ENCODE measurements at places on chromosomes 7 and 10. TPM values are rescaled to one million over a fixed set of nuclear protein-coding genes. Genes with fewer than 3 reads are reported as not detected.
A peak's percentile ranks its signal among the peaks of the same experiment; 100 is the strongest.

- DNase-seq, result no peak
These were observed 16.2 kb downstream of the CCNY start for GRCh38 chr10:35352512-35352911.

GRCh38 chr7:42233171-42233570 is 3.8 kb downstream of the GLI3 start:
- DNase-seq, result no peak

DNA sequence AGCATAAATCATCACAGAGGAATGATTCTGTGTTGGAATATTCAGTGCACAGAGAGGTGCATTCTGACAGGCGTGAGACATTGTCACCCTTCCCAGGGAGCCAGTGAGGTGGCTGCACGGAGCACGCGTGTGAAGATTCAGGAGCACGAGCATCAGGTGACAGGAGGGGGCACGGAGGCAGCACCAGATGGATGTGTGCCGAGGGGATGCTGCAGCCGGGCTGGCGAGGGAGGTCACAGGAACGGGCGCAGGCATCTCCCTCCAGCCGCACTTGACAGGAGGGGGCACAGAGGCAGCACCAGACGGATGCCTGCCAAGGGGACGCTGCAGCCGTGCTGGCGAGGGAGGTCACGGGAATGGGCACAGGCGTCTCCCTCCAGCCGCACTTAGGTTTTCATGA is 66.5 kb downstream of the DIP2C start:
- no peak for DNase-seq

SAMD9L gene
- 17.5 TPM for polyA plus RNA-seq

PILRB gene
- polyA plus RNA-seq, result 52.3 TPM

DNA sequence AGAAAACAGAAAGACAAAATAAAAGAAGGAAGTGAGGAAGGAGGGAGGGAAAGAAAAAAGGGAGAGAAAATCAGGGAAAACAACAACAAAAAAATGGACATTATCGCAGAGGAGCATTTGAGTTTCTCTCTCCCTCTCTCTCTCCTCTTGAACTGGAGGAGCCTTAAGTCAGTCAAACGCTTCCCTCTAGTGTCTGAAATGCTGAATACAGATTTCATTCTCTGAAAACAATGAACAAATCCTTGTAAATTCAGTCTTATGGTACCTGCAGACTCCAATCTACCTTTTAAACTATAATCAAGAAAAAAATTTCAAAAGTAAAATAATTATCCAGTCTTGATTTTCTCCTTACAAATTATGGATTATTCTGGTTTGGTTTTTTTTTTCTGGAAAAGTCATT is 89.2 kb upstream of the PFKP start:
- no peak for DNase-seq

DNA sequence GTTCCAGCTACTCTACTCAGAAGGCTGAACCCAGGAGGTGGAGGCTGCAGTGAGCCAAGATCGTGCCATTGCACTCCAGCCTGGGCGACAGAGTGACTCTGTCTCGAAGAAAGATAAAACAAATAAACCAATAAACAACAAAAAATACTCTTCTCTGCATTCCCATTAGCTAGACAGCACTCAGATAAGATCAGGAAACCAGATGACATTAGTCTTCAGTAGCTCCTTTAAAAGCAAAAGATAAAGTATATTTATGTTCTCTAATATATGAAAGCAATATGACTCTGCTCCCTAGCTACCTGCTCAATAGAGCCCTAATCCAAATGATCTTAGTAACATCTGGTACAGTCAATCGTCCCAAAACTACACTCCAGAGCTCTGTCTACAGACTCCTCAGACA is 212.9 kb downstream of the ELMO1 start:
- no peak for DNase-seq

- DNase-seq, result no peak
These were observed 22.3 kb downstream of the CALML5 start for GRCh38 chr10:5476918-5477525.

HHEX gene
- polyA plus RNA-seq, result 37.5 TPM

GRCh38 chr7:153886506-153887441 is 165.4 kb upstream of the DPP6 start:
- no peak for DNase-seq

- DNase-seq, result no peak
These were observed 101.9 kb upstream of the MTPN start for GRCh38 chr7:136079066-136079465.

- no peak for DNase-seq
These were observed 197.1 kb upstream of the CXCL12 start for GRCh38 chr10:44581996-44582395.

DNA sequence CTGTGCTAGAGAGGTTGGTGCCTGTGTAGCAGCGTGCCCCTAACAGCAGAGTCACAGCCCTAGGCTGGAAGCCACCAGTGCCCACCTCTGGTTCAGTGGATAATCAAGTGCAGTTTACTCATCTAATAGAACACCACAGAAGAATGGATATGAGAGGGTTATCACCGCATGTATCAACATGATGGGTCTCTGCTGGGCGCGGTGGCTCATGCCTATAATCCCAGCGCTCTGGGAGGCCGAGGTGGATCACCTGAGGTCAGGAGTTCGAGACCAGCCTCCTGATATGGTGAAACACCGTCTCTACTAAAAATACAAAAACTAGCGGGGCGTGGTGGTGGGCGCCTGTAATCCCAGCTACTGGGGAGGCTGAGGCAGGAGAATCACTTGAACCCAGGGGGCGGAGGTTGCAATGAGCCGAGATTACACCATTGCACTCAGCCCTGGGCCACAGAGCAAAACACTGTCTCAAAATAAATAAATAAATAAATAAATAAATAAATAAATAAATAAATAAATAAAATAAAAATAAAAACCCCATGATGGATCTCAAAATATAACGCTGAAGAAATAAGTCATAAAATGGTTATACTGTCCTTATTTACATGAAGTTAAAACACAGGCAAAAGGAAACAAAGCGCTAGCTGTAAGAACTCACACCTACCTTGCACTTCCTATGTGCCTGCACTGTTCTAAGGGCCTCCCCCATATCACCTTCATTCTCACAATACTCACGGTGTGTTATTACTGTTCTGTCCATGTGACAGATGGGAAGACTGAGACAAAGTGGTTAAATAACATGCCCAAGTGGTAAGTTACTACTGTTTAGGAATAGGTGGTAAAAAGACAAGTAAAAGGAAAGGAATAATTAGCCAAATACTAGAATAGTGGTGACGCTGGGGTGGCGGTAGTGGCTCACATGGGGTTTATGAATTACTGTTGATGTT is 70.9 kb downstream of the AMZ1 start:
- no peak for DNase-seq

DDX21 gene
- polyA plus RNA-seq, result 55.3 TPM

DNA sequence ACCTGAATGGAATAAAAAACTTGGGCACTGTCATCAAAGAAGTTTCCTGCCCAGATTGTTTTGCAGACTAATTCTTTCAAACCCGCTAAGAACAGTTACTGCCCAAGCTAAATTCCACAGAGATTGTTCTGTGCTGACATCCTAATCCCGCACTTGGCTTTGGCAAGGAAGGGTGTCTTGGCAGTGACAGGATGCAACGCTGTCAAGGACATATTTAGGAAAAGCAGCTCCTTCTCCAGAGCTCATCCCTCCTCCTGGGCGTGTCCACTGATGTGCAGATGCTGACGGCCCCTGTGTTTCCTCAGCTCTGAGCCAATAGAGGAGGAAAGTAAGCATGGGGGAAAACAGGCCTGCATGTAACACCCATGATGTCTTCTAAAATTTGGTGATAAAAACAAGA is 74.2 kb downstream of the EEPD1 start:
- DNase-seq, result peak; percentile 34

GRCh38 chr7:41241641-41242040 is 461.2 kb downstream of the INHBA start:
- no peak for DNase-seq

DNA sequence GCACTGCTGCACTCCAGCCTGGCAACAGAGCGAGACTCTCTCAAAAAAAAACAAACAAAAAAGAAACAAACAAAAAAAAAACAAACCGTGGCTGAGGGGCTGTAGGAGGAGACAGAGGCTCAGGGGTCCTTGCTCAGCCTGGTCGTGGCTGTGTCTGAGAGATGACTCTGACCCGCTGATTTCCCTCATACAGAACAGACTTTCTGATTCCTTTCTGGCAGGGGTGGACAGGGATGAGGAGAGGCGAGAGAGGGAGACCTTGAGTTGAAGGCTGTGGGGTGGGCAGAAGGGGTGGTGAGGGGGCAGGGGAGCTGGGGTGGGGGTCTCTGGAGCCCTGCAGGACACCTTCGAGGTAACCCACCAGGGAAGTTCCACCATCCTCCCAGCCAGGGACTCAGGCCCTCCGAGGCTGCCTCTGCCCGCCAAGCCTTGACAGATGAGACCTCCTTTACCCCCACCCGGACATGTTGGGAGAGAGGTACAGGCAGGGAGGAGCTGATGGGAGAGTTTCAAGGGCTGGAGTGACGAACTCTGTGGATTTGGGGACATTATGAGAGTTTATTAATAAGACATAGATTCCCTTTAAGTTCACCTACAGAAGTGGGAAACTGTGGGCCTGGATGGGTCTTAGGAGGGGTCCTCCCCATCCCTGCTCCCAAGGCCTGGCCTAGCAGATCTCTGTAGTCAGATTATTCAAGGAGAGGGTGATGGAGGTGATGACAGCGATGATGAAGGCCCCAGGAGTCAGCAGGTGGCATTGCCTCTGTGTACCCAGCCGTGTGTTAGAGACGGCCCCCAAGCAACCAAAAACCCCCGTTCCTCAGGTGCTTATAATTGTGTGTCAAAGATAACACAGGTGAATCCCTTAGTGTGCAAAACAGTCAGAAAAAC is 2.0 kb downstream of the MUC12 start:
- DNase-seq, result no peak

ACTR3C gene
- polyA plus RNA-seq, result 4.2 TPM

DNA sequence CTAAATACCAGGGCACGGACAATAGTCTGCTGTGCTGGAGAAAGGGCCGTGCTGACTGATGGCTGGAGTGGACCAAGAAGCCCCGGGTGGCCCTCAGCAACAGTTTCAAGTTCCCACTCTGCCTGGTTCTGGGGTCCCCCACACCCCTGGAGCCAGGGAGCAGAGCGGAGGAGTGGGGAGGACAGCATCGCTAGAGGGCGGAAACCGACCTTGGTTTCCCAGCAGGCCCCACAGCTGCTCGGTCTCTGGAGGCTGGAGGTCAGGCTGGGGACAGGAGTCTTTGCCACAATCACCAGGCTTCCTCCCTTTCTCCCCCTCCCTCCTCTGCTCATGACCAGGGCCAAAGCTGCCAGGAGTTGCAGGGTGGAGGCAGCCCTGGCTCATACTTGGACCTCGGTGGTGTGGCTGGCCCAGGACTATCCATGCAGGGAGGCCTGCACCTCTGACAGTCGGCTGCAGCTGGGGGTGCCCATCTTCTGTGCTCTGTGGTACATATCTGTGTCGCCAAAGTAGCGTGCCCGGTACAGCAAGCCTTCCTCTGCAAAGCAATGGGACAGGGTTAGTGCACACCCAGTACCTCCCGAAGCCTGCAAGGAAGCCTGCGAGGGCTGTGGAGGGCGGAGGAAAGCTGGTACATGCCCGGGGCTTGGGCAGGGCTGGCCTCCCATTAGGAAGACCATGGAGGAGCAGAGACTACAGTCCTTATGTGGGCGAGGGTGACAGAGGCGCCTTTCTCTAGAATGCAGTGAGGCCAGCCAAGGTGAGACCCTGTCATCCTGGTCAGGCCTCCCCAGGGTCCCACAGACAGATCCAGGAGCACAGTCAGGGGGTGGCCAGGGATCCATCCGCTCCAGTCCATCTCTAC is 19.1 kb downstream of the DNAJB12 start:
- DNase-seq, result no peak

DNA sequence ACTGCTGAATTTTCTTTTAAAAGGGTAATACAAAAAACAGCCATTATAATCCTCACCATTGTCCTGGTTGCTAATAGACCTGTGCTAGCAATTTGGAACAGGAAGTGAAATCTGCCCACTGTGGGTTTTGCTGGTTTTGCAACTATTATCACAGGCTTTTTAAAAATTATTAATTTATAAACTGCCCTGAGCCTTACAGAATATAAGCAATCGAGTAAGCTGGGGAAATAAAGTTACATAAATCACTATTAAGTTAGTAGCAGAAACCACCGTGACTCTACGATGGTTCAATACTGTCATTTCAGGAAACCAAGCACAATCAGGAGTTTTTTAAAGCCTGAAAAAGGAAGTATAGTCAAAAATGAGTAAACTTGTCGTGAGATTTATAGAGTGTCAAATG is 62.3 kb downstream of the TMEM26 start:
- no peak for DNase-seq

GRCh38 chr10:3222626-3223025 is 50.0 kb upstream of the PITRM1 start:
- no peak for DNase-seq

DNA sequence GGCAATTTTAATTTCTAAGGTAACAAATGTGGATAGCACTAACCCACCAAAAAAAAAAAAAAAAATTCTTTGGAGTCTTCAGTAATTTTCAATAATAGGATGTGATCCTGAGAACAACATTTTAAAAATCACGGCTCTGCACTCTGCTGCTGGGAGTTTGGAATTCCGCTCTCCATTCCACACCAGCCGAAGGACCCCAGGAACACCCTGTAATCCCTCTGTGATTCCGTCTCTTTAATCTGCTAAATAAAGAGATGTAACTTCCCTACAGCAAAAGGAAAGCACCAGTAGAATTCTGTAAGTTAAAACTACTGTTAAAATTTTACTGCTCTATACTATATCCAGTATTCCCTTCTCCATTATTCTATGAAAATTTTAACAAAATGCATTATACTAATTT is 284.5 kb downstream of the PTPRN2 start:
- no peak for DNase-seq

DNA sequence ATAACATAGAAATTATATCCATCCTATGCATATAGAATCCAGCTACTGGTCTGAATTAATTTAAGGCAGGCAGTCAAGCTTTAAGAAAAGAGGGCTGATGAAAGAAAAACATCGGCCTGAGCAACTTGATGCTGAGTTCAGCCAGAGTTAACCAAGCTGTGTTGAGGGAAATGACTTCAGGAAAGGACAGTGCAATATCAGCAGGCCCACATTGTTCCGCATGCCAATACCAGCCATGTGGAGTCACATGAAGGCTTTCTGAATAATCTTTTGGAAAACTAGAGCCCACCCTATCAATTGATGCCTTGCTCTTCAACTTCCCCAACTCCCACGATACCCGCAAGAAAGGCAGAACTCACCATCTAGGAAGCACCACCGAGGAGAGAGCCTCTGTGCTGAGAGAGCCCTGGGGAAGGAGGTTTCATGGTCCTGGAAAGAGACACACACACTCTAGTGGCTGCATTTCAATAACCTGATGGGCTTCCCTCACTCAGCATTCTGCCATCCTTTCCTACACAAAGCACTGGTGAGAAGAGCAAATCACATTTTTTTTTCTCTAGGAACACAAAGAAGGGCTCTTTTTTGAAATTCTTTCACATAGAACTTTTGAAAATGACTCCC is 125.8 kb upstream of the PTN start:
- DNase-seq, result no peak

- DNase-seq, result no peak
These were observed 65.6 kb downstream of the COL26A1 start for GRCh38 chr7:101428093-101428866.

DNA sequence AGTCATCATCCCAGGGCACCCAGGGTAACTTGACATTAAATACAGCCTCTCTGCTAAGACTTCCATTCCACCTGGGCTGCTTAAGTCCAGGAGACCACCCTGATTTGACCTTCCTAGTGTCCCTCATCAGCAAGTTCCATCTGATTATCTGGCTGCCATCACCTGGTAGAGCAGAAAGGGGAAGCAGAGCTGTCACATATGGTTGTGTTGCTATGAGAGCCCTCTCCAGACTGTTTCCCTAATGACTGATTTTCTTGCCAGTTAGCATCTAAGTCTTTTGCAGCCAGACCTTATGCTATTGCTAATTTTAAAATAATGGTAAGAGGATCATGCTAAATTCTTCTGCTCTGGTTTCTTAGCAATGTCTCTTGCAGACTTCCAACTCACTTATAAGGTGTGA is 38.7 kb downstream of the KCNH2 start:
- DNase-seq, result no peak

MUC12 gene
- 2.6 TPM for polyA plus RNA-seq

FAM3C gene
- 80.7 TPM for polyA plus RNA-seq
